Endothelial cell (in vitro differentiated cells): ENCODE measurements at places on chromosomes 4 and X. TPM values are rescaled to one million over a fixed set of nuclear protein-coding genes. Genes with fewer than 3 reads are reported as not detected.

Gene H2BW2
- total RNA-seq, result not detected

Gene MOB1B
- total RNA-seq, result 49.4 TPM

Gene FGD1
- 15.6 TPM for total RNA-seq

Gene HNRNPD
- 353 TPM for total RNA-seq

Gene REPS2
- total RNA-seq, result 10.6 TPM

Gene ABCD1
- 19.5 TPM for total RNA-seq

Gene NR3C2
- 0.54 TPM for total RNA-seq

Gene PUDP
- total RNA-seq, result 45.0 TPM

- peaks cover 6% of the 10 kb centered on the region for H3K27me3 ChIP-seq
- DNase-seq, result no peak
- H3K36me3 ChIP-seq, result no peaks in the 10 kb centered on the region
Observed at GRCh38 chrX:39563178-39563577, 534.6 kb downstream of the BCOR start.

DNA sequence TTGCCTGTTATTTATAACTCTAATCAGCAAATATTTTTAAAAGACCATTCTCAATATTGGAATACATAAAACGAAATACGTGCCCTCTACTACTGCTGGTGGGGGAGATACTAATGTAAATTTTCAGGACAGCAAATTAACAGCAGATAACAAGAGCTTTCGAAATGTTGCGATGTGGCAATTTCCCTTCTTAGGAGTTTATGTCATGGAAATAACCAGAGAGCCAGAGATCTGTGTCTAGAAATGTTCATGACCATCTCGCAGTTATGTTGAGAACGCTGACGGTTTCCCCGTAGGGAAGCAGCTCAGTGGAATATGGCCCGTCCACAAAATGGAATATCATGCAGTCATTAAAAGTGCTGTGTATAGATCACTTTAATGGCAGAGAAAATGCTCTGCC, 238.4 kb upstream of the PSAPL1 start:
- H3K4me3 ChIP-seq, result no peak overlapping the region
- H3K27ac ChIP-seq, result no peak overlapping the region
- H3K27me3 ChIP-seq, result peaks cover 2% of the 10 kb centered on the region
- no peaks in the 10 kb centered on the region for H3K4me1 ChIP-seq

DNA sequence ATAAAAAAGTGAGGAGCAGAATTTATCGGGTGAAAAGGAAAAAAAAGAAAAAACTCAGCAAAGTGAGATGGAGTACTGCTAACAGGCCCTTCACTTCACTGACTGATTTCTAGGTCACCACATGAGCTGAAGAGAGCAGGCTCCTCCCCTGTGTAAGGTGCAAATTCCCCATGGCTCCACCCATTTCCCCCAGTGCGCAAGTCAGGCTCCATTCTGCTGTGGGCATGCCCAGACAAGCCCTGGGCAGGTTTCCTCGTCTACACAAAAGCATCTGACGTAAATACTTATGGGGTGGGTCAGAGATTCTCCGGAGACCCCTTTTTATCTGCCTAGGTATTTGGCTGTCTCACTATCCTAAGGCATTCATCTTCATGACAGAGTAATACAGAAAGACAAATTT, 157.9 kb downstream of the MAGEB5 start:
- no peaks in the 10 kb centered on the region for H3K36me3 ChIP-seq
- no peaks in the 10 kb centered on the region for H3K4me1 ChIP-seq
- DNase-seq, result no peak
- peaks cover 1% of the 10 kb centered on the region for H3K27me3 ChIP-seq
- H3K4me3 ChIP-seq, result no peak overlapping the region
- H3K27ac ChIP-seq, result no peak overlapping the region

DNA sequence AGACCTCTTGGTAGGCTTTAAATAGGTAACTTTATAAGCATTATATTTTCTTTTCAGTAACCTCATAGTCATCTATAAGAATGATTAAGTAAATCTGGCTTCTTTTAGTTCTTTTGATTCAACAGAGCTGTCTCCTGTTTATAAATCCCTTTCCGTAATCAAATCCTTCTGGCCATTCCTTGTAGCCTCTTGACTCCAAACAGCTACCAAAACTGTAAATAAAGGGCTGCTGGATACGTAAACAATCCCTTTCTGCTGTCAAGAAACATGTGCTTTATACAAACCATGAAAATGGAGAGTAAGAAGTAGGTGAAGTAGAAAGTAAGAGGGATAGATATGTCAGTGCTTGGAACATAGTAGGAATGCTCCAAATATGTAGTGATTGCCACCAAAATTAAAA, 183.2 kb upstream of the CASK start:
- H3K4me1 ChIP-seq, result no peaks in the 10 kb centered on the region
- H3K27me3 ChIP-seq, result peaks cover 4% of the 10 kb centered on the region
- no peak overlapping the region for H3K27ac ChIP-seq
- DNase-seq, result no peak
- H3K36me3 ChIP-seq, result no peaks in the 10 kb centered on the region
- no peak overlapping the region for H3K4me3 ChIP-seq

DNA sequence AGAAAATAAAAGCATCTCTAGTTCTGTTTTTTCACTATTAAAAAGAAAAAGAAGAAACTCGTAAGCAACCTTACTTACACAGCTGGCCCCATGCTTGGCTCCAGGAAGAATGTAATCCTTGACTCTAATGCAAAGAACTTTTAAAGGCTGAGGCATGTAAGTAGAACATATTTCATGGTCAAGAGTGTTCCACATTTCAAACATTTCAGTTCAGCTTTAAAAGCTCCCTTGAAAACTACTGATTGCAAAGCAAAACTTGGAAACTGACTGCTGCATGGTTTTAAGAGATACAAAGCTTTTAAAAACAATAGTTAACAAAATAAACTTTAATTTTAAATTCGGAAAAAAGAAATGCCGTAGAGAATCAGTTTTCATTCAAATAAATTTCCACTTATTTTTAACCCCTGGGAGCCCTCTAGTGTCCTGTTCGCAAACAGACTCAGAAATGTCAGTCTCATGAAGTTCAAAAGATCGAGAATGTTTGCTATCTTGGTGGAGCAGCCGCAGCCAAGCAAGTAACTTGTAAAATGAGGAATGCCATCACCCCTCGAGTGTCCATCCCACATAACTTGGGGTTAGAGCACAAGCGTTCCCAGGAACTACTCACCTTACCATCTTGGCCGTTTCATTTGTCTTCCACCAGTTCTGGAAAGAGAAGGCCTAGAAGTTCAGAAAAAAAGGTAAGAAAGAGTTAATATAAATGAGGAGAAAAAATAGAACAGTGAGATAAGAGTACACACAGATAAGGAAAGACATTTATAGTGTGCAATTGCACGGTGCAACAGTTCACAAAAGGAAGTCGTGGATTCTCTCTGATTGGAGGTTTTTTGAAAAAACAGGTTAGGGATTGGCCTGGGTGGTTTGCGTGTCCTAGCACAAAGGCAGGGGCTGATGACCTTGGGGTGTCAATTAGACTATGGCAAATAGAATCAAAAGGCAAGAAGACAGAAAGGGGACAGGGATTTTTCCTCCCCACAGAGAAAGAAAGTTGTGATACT, at the start of gene GASK1B:
TSS of gene GASK1B (minus strand) at position 765 of the 998 bp plus-strand sequence. CDS start 1,650 bp downstream, outside the sequence.
- H3K27me3 ChIP-seq, result peaks cover 1% of the 10 kb centered on the region
- peak within 1 kb of the TSS; percentile 95 for H3K4me3 ChIP-seq
- H3K36me3 ChIP-seq, result peaks cover 14% of the 10 kb centered on the region
- H3K4me1 ChIP-seq, result peaks cover 37% of the 10 kb centered on the region
- DNase-seq, result peak; percentile 33

DNA sequence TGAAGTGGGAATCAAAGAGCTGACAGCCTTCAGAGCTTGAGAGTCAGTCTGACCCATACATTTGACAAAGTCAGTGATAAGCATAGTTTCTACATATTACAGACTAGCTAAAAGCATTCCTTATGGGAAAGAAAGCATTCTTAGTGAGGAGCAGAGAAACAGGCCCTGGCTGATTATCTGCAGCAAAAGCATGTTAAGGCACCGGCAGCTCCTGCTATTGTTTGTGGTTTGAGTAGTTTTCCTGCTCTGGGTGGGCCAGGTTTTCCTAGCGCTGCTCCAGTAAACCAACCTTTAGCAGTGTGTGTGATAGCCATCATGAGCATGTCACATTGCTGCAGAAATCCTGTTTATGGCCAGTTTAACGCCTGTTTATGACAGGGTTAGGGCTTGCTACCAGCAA, 51.6 kb upstream of the WDR1 start:
- no peak overlapping the region for H3K4me3 ChIP-seq
- no peaks in the 10 kb centered on the region for H3K27me3 ChIP-seq
- peaks cover 18% of the 10 kb centered on the region for H3K4me1 ChIP-seq
- DNase-seq, result peak; percentile 14
- no peak overlapping the region for H3K27ac ChIP-seq

- DNase-seq, result peak; percentile 29
- no peak overlapping the region for H3K4me3 ChIP-seq
- H3K27ac ChIP-seq, result no peak overlapping the region
- H3K27me3 ChIP-seq, result no peaks in the 10 kb centered on the region
- no peaks in the 10 kb centered on the region for H3K4me1 ChIP-seq
- peaks cover 4% of the 10 kb centered on the region for H3K36me3 ChIP-seq
Observed at GRCh38 chrX:50691820-50692219, 122.2 kb downstream of the SHROOM4 start.

- H3K27ac ChIP-seq, result no peak overlapping the region
- H3K4me3 ChIP-seq, result no peak overlapping the region
- peaks cover 9% of the 10 kb centered on the region for H3K27me3 ChIP-seq
- DNase-seq, result no peak
Observed at GRCh38 chr4:9891056-9891455, 109.6 kb downstream of the DRD5 start.

- H3K36me3 ChIP-seq, result peaks cover 5% of the 10 kb centered on the region
- H3K27ac ChIP-seq, result no peak overlapping the region
- no peak overlapping the region for H3K4me3 ChIP-seq
- H3K27me3 ChIP-seq, result peaks cover 1% of the 10 kb centered on the region
- no peak for DNase-seq
- no peaks in the 10 kb centered on the region for H3K4me1 ChIP-seq
Observed at GRCh38 chr4:153579872-153580271, 104.2 kb upstream of the TLR2 start.

- H3K27me3 ChIP-seq, result peaks cover 3% of the 10 kb centered on the region
- no peaks in the 10 kb centered on the region for H3K36me3 ChIP-seq
- no peak overlapping the region for H3K27ac ChIP-seq
- no peak overlapping the region for H3K4me3 ChIP-seq
- no peaks in the 10 kb centered on the region for H3K4me1 ChIP-seq
Observed at GRCh38 chr4:53863736-53864365, 200.6 kb downstream of the CHIC2 start.

DNA sequence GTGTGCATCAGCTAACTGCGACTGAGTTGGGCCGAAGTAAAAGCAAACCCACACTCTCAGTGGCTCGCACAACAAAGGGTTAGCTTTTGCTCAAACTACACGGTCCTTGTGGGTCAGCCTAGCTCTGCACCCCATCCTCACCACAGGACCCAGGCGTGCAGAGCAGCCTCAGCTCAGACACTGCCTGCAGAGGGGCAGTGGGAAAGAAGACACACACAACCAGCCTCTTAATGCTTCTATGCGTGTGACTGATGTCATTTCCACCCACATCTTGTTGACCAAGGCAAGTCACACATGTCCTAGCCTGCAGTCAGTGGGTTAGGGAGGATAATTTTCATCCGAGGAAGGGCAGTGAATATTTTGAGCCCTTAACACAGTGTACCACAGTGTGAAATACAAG, 40.5 kb downstream of the HMGB2 start:
- DNase-seq, result no peak
- no peaks in the 10 kb centered on the region for H3K36me3 ChIP-seq
- H3K4me3 ChIP-seq, result no peak overlapping the region
- H3K27me3 ChIP-seq, result no peaks in the 10 kb centered on the region
- H3K27ac ChIP-seq, result no peak overlapping the region
- peaks cover 18% of the 10 kb centered on the region for H3K4me1 ChIP-seq

DNA sequence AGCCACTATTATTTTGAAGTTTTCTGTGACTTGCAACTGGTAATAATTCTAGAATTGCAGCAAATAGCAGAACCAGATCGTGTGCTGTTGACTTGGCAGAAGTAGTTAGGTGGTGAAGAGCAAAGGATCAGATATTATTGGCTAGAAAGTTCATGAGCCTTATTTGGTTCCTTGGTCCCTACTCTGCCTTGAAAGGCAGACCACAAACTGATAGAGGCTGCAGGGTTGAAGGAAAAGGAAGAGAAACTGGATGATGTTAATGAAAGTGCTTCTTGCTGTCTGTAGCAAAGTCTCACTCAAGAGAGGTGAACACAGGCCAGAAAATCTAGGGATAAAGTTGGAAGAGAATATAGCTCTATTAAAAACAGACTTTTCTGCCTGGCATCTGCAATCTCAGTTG, 41.2 kb upstream of the RNF150 start:
- H3K4me3 ChIP-seq, result no peak overlapping the region
- no peak overlapping the region for H3K27ac ChIP-seq
- no peaks in the 10 kb centered on the region for H3K27me3 ChIP-seq
- DNase-seq, result no peak

DNA sequence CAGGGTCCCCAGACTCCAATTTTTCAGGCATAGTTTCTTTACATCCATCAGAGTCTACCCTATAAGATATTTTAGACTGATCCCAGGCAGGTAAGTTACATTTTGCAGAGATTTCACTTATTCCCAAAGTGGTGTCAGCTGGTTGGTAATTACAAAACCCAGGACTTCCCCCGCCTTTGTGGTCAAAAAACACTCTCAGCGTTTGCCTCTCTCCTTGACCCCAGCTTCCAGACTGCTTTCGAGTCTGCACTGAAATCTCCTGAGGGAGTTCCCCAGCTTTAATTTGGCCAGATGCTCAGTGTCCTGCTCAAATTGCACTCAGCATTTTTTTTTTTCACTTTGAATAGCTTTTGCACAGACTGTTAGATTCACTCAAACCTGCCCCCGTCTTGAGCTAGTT, 11.2 kb upstream of the AMOT start:
- H3K4me1 ChIP-seq, result peaks cover 5% of the 10 kb centered on the region
- no peaks in the 10 kb centered on the region for H3K36me3 ChIP-seq
- DNase-seq, result no peak
- H3K4me3 ChIP-seq, result no peak overlapping the region

GRCh38 chrX:46864606-46865005, 27.8 kb downstream of the RP2 start:
- H3K4me3 ChIP-seq, result no peak overlapping the region
- no peaks in the 10 kb centered on the region for H3K36me3 ChIP-seq
- no peaks in the 10 kb centered on the region for H3K4me1 ChIP-seq
- no peak for DNase-seq

DNA sequence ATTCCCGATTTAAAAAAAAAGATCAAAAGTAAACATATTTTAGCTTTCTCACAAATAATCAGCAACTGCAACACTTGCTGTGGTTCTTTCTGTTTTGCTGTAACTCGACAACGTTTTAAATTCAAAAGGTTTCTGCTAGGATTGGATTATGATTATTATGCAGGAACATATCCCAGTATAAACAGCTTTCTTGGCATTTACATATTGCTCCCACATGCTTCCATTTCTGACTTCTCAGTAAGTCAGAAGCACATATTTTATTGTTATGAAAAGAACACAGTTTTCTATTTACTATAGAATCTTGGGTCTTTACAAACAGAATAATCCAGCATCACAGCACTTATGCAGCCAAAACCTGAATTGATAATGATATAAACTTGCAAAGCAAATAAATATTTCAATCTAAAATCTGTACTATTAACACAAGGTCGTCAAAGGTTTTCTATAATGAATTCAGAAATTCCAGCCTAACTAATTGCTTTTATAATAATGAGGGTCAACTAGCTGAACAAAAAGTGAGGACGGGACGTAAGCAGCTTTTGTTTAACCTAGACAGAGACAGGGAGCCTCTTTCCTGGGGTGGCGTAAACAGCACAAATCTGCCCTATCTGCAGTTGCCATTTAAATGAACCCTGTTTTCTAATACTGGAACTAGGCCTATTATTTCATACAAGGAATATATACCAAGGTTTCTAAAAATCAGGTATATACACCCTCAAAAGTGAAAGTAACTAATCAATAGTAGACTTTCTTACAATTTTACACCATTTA, 9.8 kb upstream of the PCDH18 start:
- no peak overlapping the region for H3K4me3 ChIP-seq
- H3K27ac ChIP-seq, result no peak overlapping the region
- H3K4me1 ChIP-seq, result peaks cover 9% of the 10 kb centered on the region
- no peak for DNase-seq
- no peaks in the 10 kb centered on the region for H3K36me3 ChIP-seq
